ENCODE measurements at places on chromosomes 4 and X. TPM values are rescaled to one million over a fixed set of nuclear protein-coding genes. Genes with fewer than 3 reads are reported as not detected.

PF4V1 gene
- total RNA-seq, result not detected

GRCh38 chrX:30822068-30822681 lies 66.9 kb downstream of the TAB3 start:
- DNase-seq, result no peak
- H3K27ac ChIP-seq, result no peak overlapping the region
- H3K4me3 ChIP-seq, result no peak overlapping the region

DNA sequence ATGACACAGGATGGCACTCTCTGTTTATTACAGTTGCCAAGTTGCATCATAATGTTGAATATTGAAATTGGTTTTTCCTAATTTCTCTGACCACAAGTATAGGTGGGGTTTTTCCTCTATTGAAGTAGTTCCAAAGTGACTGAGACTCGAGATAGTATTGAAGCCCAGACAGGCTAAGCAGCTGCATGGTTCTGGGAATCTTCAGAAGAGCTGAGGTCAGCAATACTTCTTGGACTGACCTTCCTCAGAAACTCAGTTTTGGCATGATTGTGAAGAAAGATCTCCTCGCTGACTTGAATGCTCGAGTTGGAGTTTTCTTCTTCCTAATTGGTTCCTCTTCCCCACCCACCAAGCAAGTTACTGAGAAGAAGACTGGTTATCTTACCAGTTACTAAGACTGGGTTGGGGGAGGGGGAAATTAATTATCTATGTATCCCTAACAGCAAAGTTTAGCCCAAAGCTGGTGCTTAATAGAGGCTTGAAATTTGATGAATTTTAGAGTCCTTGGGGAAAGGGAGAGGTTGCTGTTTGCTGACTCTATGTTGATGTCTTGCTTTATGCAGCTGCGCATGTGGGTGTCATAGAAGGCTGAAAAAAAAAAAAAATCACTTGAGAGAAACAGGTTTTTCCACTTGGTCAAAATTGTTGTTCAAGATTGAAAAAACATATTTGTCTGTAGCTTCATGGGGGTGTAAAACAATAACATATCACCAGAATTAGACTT lies 91.1 kb downstream of the P2RY10 start:
- no peak for DNase-seq
- no peak overlapping the region for H3K4me3 ChIP-seq
- H3K4me1 ChIP-seq, result no peaks in the 10 kb centered on the region
- no peak overlapping the region for H3K27ac ChIP-seq

GRCh38 chr4:158327525-158327924 lies 117.2 kb downstream of the TMEM144 start:
- H3K4me3 ChIP-seq, result no peak overlapping the region
- H3K27me3 ChIP-seq, result no peaks in the 10 kb centered on the region
- DNase-seq, result no peak
- H3K4me1 ChIP-seq, result no peaks in the 10 kb centered on the region
- H3K27ac ChIP-seq, result no peak overlapping the region
- no peaks in the 10 kb centered on the region for H3K36me3 ChIP-seq

GRCh38 chr4:23972805-23973204 lies 83.0 kb upstream of the PPARGC1A start:
- no peaks in the 10 kb centered on the region for H3K36me3 ChIP-seq
- no peak overlapping the region for H3K27ac ChIP-seq
- no peaks in the 10 kb centered on the region for H3K27me3 ChIP-seq
- H3K4me1 ChIP-seq, result no peaks in the 10 kb centered on the region

TREX2 gene
- total RNA-seq, result 5.1 TPM

ASB5 gene
- 4.0 TPM for total RNA-seq

VEGFD gene
- total RNA-seq, result 1.1 TPM

RASSF6 gene
- total RNA-seq, result 2.6 TPM

TNIP2 gene
- 45.4 TPM for total RNA-seq

DNA sequence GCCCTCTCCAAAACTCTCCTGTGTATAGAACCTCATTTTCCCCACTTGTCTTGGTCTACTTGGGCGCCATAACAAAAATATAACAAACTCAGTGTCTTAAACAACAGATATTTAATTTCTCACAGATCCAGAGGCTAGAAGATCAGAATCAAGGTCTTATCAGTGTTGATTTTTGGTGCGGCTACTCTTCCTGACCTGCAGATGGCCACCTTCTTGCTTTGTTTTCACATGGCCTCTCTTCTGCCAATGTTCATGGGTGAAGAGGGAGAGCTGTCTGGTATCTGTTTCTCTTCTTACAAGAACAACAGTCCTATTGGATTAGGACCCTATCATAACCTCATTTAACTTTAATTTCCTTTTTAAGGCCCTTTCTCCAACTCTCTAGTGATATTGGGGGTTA lies 177.3 kb downstream of the PABPC4L start:
- no peaks in the 10 kb centered on the region for H3K4me1 ChIP-seq
- H3K36me3 ChIP-seq, result no peaks in the 10 kb centered on the region
- no peak for DNase-seq
- no peak overlapping the region for H3K4me3 ChIP-seq
- H3K27me3 ChIP-seq, result no peaks in the 10 kb centered on the region

GRCh38 chr4:76511947-76512346 lies 76.9 kb downstream of the SHROOM3 start:
- H3K4me1 ChIP-seq, result no peaks in the 10 kb centered on the region
- H3K4me3 ChIP-seq, result no peak overlapping the region
- DNase-seq, result no peak
- H3K36me3 ChIP-seq, result no peaks in the 10 kb centered on the region
- no peak overlapping the region for H3K27ac ChIP-seq

BST1 gene
- 0.97 TPM for total RNA-seq

DNA sequence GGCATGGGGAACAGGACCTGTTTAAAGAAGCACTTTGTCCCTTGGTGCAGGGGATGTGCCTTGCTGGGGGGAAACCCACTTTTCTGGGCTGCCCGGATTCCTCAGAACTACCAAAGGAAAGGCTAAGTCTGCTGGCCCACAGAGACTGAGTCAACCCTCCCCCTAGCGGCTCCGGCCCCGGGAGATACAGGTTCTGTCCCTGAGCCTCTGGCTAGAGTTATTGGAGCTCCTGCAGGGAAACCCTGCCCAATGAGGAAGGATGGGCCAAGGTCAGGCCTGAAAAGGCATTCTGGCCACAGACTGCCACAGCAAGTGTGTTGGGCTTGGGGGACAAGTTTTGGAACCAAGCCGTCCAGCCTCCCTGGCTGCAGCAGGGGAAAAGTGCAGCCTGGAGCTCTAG lies 490.9 kb upstream of the ACTRT1 start:
- no peaks in the 10 kb centered on the region for H3K27me3 ChIP-seq
- H3K27ac ChIP-seq, result no peak overlapping the region
- DNase-seq, result no peak
- H3K4me1 ChIP-seq, result no peaks in the 10 kb centered on the region
- H3K4me3 ChIP-seq, result no peak overlapping the region
- no peaks in the 10 kb centered on the region for H3K36me3 ChIP-seq

- H3K27ac ChIP-seq, result no peak overlapping the region
- no peak overlapping the region for H3K4me3 ChIP-seq
- no peaks in the 10 kb centered on the region for H3K27me3 ChIP-seq
- no peaks in the 10 kb centered on the region for H3K36me3 ChIP-seq
- no peaks in the 10 kb centered on the region for H3K4me1 ChIP-seq
Observed at GRCh38 chrX:64570204-64570603, 175.0 kb upstream of the MTMR8 start.

ATP8A1 gene
- total RNA-seq, result 11.8 TPM

DNA sequence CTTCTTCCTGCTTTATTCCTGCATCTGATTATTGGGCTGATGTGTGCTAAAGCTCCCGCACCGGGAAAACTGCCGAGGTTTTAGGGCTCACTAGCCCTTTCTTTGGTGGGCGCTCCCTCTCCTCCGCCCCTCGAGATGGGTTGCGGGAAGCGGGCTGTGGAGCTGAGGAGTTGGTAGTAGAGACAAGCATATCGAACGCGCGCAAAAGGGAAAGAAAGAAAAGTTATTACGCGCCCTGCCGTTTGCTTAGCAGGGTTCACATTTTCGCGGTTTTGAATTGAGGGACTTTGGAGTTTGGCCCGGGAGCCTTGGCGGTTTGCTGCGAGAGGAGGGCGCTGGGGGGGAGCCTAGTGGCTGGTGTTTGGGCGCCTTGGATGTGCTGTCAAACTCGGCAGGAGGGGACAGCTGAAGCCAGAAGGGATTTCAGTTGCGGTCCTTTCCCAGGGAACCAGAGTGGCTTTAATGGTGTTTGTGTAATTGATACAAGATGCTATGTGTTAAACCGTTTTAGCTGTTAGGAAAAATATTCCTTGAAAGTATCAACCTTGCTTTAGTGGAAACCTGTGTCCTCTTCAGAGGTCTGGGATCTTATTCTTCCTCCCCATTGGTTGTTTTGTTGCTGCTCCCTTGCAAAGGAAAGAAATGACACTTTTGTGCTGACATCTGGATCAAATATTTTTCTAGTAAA lies 1.1 kb downstream of the GAB1 start:
- H3K27ac ChIP-seq, result peak overlapping the region; percentile 98
- no peaks in the 10 kb centered on the region for H3K36me3 ChIP-seq
- peaks cover 55% of the 10 kb centered on the region for H3K4me1 ChIP-seq
- H3K27me3 ChIP-seq, result no peaks in the 10 kb centered on the region
- DNase-seq, result no peak

DNA sequence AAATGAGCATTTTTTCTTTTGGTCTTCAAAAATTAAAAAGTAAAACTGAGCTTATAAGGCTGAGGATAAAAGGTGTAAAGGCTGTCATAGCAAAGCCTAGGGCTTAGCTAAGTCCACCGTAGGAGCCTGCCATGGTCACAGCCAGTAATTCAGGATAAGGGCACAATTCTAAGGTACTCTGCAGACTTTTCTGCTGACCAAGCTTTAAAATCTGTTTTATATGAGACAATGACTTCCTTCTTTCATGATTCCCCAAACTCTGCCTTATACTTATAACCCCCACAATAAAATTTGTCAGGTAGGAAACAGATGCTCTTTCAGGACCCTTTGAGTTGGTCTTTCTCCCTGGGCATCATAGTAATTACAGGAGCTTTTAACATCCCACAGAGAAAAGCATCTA lies 138.5 kb downstream of the COL4A6 start:
- DNase-seq, result no peak
- no peaks in the 10 kb centered on the region for H3K36me3 ChIP-seq
- H3K4me1 ChIP-seq, result peaks cover 14% of the 10 kb centered on the region
- no peak overlapping the region for H3K27ac ChIP-seq
- H3K4me3 ChIP-seq, result no peak overlapping the region
- H3K27me3 ChIP-seq, result no peaks in the 10 kb centered on the region

- H3K36me3 ChIP-seq, result no peaks in the 10 kb centered on the region
- no peak overlapping the region for H3K27ac ChIP-seq
- H3K4me1 ChIP-seq, result no peaks in the 10 kb centered on the region
- no peaks in the 10 kb centered on the region for H3K27me3 ChIP-seq
- no peak for DNase-seq
Observed at GRCh38 chrX:39975101-39975925, 122.4 kb downstream of the BCOR start.

Measured in esophagus squamous epithelium (tissue), 5 donors.